Ovary (tissue), 10 donors: ENCODE measurements at places on chromosomes 16 and 17. TPM values are rescaled to one million over a fixed set of nuclear protein-coding genes. Genes with fewer than 3 reads are reported as not detected.

Gene HLF
- 85.0 TPM for total RNA-seq

DNA sequence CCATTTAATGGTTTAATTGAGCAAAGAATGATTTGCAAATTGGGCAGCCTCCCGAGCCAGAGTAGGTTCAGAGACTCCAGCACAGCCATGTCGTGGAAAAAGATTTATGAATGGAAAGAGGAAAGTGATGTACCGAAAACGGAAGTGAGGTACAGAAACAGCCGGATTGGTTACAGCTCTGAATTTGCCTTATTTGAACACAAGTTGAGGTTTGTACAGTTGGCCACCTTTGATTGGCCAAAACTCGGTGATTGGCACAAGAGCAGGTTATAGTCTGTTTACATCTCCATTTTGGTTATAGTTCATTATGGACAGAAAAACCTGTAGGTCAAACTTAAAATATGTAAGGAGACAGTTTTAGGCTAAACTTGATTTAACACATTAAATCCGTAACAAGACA, 44.5 kb downstream of the TENT4B start:
- H3K4me1 ChIP-seq = peaks cover 2% of the 10 kb centered on the region
- no peaks in the 10 kb centered on the region for H3K27me3 ChIP-seq
- no peak for DNase-seq

Gene DPEP3
- total RNA-seq = not detected

DNA sequence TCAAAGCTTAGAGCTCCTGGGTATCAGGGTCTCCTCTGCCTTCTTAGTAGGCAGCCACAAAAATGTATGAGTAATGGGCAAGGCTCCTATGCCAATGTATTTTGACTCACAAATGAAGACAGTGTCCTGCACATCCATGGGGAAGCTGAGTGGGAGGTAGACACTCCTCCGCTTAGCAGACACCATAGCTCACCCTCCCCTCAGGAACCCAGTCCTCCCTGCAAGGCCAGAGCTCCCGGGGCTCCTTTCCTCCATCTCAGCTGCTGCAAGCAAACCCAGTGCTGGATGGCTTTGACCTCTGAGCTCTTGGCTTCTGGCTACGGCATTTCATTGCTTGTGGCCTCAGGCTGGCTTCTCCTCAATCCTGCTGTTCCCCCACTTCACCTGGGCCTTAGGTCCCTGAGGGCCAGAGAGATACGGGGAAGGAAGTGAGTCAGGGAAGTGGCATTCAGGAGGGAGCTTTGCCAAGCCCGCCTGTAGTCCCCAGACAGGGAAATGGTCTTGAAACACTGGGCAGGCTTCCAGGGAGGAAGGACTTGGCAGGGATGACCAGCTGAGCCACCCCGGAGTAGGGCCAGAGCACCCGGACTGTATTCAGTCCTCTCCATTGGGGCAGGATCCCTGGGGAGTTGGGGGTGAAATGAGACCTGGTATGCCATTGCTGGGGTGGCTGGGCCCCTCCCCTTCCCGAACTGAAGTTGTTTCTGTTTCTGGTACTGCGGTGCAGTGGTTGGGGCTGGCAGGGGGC, 4.5 kb downstream of the ABCC3 start:
- DNase-seq = peak; percentile 93
- no peak overlapping the region for H3K27ac ChIP-seq
- H3K36me3 ChIP-seq = no peaks in the 10 kb centered on the region
- peaks cover 21% of the 10 kb centered on the region for H3K4me1 ChIP-seq
- no peak overlapping the region for H3K4me3 ChIP-seq
- no peaks in the 10 kb centered on the region for H3K27me3 ChIP-seq

Gene HYDIN
- total RNA-seq = 4.5 TPM

Gene TBC1D3I
- 0.13 TPM for total RNA-seq

Gene GAS7
- total RNA-seq = 15.0 TPM

DNA sequence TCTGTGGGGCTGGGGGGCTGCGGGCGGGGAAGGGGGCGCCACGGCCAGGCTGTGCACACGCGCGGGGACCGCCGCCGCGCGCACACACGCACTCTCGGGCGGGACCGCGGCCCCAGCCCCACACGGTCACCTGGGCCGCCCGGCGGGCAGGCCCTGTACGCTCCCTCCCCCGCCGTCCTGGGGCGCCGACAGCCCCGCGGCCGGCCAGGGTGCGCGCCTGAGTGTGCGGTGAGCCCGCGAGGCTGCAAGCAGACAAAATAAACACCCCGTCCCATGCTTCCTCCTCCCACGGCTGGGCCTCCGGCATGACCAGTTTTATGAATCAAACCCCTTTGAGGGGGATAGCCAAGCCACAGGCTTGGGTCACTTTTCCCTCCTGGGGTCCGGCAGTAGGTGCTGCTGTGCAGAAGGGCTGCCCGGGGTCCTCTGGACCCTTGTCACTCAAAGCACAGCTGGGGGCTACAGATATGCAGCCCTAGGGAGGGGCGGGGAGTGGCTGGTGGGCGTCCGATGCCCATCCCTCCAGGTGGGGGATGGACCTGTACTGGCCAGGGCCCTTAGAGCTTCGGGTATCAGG, 441 bp downstream of the VASN start:
- H3K36me3 ChIP-seq = no peaks in the 10 kb centered on the region
- peak overlapping the region; percentile 87 for H3K27ac ChIP-seq
- peaks cover 46% of the 10 kb centered on the region for H3K4me1 ChIP-seq

Gene ALOXE3
- total RNA-seq = not detected

Gene PRR29
- total RNA-seq = 1.8 TPM
